Prostate gland (tissue), 2 donors: ENCODE measurements at places on chromosomes 5 and 9.

DNA sequence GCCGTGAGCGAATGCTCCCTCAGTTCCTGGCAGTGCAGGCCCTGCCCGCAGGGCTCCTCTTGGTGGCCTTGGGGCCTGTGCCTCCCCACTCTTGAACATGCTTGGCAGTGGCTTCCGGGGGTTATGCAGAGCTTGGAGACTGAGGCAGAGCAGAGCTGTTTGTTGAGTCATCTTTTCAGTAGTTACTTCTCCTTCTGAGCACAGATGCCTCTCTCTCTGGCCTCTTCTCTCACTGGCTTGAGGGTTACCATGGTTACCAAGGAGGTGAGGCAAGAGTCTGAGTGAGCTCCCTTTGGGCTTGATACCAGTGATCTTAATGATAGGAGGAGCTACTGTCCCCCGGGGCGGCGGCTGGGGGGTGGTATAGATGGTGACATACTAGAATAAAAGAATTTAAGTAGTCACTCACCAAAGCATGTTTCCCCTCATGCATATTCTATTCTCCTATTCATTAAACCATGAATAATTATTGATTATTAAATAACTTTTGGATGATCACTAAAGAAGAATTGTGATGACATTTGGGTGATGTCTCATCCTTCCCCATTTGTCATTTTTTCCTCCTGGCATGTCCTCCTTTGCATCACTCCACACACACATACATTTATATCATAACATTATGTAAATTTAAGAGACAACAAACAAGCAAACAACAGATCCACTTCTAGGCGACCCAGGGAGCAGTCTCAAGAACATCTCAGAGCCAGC lies 111.1 kb downstream of the ARHGAP26 start:
- H3K4me1 ChIP-seq, result no peaks in the 10 kb centered on the region
- no peak overlapping the region for H3K27ac ChIP-seq
- no peak overlapping the region for H3K4me3 ChIP-seq
- H3K27me3 ChIP-seq, result no peaks in the 10 kb centered on the region
- no peak for DNase-seq
- H3K36me3 ChIP-seq, result no peaks in the 10 kb centered on the region

DNA sequence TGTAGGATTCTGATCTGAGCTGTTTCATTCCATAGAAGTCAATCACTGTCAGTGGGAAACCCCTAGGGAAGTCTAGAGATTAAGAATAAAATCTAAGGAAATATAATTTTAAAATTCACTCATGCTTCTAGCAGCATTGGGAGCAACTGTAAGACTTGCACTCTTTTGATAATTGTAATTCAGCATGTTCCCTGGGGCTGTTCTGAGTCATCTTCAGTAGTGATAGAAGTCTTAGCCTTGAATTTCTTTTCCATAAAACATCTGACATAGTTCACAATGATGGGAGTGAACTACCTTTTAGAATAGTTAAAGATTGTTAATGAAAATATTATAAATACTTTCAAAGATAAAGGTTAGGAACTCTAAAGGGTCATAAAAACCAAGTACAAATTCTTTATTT lies 935.8 kb downstream of the DTWD2 start:
- no peaks in the 10 kb centered on the region for H3K4me1 ChIP-seq
- no peak for DNase-seq
- H3K27me3 ChIP-seq, result no peaks in the 10 kb centered on the region
- no peaks in the 10 kb centered on the region for H3K36me3 ChIP-seq
- no peak overlapping the region for H3K4me3 ChIP-seq

DNA sequence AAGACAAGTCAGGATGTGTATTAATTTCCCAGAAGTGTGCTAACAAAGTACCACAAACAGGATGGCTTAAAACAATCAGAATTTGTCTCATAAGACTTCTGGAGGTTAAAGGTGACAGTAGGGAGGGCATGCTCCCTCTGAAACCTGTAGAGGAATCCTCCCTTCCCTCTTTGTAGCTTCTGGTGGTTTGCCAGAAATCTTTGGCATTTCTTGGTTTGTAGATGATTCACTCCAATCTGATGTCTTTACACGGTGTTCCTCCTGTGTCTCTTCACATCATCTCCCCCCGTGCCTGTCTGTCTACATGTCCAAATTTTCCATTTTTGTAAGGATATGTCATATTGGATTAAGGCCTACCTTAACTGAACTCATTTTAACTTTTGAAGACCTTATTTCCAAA lies 471.5 kb downstream of the ZNF608 start:
- DNase-seq, result no peak
- H3K4me1 ChIP-seq, result no peaks in the 10 kb centered on the region
- H3K4me3 ChIP-seq, result no peak overlapping the region
- H3K27me3 ChIP-seq, result no peaks in the 10 kb centered on the region
- no peak overlapping the region for H3K27ac ChIP-seq
- no peaks in the 10 kb centered on the region for H3K36me3 ChIP-seq

DNA sequence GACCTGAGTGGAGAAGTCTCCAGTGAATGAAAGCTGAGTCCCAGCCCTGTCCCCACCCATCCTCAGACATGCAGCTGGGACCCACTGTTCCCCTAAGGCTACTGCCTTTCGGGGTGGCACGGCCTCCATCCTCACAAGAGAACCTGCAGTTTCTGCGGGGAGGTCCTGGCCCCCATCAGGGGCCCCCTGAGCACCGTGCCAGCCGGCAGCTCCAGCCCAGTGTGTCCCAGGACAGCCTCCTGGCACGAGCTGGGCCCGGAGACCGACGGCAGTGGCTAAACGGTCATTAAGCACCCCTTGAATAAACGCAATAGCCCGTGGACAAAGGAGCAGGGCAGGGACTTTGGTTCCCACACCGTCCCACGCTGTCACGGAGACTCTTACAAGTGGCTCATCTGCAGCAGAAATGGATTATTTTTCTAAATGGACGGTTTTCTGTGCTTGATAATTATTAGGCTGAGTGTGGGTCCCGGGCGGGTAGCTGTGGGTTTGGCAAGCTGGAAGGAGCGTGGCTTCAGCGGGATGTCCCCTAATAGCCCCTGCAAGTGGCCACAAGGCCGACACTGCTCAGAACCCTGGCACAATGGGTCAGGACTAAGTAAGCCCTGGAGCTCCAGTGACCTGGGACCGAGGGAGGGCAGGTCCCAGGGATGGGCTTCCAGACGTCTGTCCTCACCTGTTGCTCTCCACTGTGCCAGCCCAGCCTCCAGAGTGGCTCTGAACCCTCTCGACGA lies 17.4 kb downstream of the FAM78A start:
- no peaks in the 10 kb centered on the region for H3K27me3 ChIP-seq
- H3K36me3 ChIP-seq, result no peaks in the 10 kb centered on the region
- H3K4me1 ChIP-seq, result no peaks in the 10 kb centered on the region
